ENCODE measurements at places on chromosomes 5 and 9. TPM values are rescaled to one million over a fixed set of nuclear protein-coding genes. Genes with fewer than 3 reads are reported as not detected.

Gene BTNL8
- total RNA-seq = not detected

Gene CHSY3
- 0.16 TPM for total RNA-seq

Gene SLC35D2
- 20.4 TPM for total RNA-seq

Gene INSL4
- total RNA-seq = 16.7 TPM

Gene ZNF354C
- 0.80 TPM for total RNA-seq

Gene MAT2B
- total RNA-seq = 44.6 TPM

Gene ADGRV1
- 0.83 TPM for total RNA-seq

Gene SPEF2
- total RNA-seq = 1.7 TPM

Gene CENPP
- total RNA-seq = 7.8 TPM

Gene TLE4
- 12.7 TPM for total RNA-seq

Gene ECSCR
- not detected for total RNA-seq

Gene COL27A1
- total RNA-seq = 10.2 TPM

Gene SUB1
- total RNA-seq = 174 TPM

Gene ADAMTS19
- total RNA-seq = not detected

Gene ANKRD31
- total RNA-seq = 0.08 TPM

Gene SPATA31D4
- total RNA-seq = not detected

All from A549 treated with GW870086 at 1 μM for 4 hours (cell line).